Ureter (tissue), 1 donor: ENCODE measurements at places on chromosomes 2 and 18.

- DNase-seq = no peak
These were observed 13.4 kb downstream of the NEDD4L start for GRCh38 chr18:58057291-58057965.

- no peak for DNase-seq
These were observed 1.1 kb downstream of the TTL start for GRCh38 chr2:112483042-112483473.

DNA sequence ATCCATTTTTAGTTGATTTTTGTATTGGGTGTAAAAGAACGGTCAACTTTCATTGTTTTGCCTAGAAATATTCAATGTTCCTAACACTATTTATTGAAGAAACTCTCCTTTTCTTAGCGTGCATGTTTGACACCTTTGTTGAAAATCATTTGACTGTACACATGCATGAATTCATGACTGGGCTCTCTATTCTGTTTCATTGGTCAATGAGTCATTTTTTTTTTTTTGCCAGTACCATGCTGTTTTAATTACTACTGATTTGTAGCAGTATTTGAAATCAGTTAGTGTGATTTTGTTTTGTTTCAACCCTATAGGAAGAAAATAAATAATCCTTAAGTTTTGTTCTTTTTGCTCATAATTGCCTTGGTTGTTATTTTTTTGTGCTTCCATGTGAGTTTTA, 828.7 kb downstream of the SUCLG1 start:
- DNase-seq = no peak

GRCh38 chr2:230343747-230344146, 16.8 kb downstream of the SP140L start:
- DNase-seq = no peak

- no peak for DNase-seq
These were observed 113.4 kb downstream of the EIPR1 start for GRCh38 chr2:3264010-3264744.

GRCh38 chr2:141038341-141038740, 1092.5 kb downstream of the LRP1B start:
- DNase-seq = no peak

DNA sequence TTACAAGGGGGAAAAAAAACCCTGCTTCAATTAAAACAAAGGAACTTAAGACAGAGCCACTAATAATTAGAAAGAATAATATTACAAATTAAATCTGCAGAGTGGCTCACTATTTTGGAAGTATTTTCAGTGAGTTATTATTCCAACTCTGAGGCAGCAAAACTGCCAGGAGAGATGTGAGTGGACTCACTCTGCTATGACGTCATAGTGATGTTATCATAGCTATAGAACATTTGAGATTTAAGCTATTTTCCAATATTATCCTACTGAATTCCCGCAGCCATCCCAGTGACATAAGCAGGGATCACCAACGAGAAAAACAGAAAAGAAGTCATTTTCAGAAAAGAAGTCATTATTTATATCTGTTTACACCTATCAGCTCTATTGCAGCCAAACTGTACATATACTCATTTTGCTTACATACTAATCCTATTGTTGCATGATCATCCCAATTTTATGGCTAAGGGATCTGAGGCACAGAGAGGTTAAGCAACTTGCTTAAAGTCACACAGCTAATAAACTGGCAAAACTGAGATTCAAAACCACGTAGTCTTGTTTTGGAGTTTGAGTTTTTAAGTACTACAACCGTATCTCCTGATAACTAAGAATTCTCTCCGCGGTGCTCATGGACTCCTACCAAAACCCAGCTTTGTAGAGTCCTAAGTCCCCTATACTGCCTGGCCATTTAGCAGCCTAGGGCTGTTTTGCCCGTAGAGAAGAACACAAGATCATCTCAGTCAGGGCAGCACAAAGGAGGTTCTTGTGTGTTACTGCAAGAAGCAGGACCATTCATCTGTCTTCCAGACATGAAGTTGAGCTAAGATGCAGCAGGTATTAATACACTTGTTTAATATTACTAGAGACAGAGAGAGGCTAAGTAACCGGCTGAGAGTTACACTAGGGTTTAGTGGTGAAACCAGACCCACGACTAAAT, 299.8 kb downstream of the TCF4 start:
- DNase-seq = no peak

DNA sequence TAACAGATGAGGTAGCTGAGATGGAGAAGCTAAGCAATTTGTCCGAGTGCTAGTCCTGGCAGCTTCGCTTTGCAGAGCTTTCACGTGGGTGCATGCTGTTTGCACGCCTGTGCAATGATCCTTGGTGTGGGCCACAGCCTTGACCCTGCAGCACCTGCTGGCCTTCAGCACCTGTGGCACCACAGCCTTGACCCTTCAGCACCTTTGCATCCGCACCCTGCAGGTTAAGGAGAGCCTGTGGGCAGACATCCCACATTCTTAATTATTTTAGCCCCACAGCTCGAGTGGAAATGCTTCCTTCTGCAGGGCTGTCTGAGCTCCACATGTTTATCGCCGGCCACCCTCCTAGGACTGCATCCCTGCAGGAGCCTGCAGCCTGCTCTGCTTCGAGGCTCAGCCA, 19.3 kb downstream of the NCK2 start:
- DNase-seq = no peak

DNA sequence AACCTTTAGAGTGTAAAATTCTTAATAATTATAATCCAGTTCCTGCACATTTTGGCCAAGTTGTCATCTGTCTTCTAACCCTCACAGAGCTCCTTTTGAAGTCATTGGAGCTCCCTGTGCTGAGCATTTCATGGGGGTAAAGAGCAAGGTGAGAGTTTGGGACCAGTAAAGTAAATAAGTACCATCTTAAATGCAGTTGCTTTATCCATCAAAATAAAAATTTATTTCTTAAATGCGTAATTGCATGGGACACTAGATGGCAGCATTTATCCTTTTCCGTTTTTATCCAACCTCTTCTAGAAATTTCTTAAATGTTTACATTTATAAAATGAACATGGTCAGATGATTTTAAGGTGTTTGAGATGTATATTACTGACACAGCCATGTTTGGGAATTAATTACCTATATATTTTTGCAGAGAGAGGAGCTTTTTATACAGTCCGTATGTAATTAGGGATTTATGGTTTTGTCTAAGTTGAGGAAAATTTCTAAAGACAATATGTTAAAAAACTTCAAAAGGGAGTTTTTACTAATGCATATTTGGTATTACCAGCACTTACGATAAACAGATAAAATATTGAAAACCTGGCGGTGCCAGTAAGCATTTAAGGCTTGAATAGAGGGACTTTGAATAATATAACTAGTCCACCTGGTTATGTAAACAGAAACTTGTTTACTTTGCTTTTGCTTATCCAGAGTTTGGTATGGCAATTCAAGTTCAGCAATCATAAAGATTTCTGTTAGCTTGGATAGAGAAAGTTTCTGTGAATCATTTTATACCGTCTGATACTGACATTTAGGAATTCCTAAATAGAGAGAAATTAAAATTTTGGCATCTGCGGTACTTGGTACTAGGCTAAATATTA, 54.5 kb downstream of the ACSL3 start:
- no peak for DNase-seq
